ENCODE measurements at places on chromosomes 4 and X.
A peak's percentile ranks its signal among the peaks of the same experiment; 100 is the strongest.

- DNase-seq = no peak
Measured at GRCh38 chrX:26914232-26914631, 548.9 kb downstream of the PPP4R3C start.

GRCh38 chr4:72430050-72430449 is 139.0 kb downstream of the ADAMTS3 start:
- no peak for DNase-seq

- no peak for DNase-seq
Measured at GRCh38 chrX:153610836-153611213, 11.9 kb upstream of the CCNQ start.

- DNase-seq = no peak
Measured at GRCh38 chr4:71570492-71570891, 213.4 kb downstream of the GC start.

GRCh38 chr4:147479786-147480185 is 1.1 kb upstream of the EDNRA start:
- DNase-seq = no peak

DNA sequence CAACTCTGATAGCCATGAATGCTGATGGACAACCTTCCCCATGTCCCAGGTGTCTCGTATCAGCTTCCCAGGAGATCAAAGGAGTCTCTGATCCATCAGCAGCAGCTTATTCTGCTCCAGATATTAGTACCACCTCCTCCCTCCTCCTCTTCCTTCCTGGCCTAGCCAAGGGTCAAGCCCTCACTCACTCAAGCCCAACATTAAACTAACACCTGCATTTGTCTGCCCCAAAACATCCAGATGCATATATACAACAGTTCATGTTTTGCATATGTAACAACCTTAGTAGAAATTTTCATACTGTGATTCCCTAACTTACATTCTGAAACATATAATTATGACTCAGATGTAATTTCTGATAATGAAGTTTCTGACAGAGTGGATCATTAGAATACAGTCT is 29.9 kb downstream of the BCLAF3 start:
- DNase-seq = no peak

- no peak for DNase-seq
Measured at GRCh38 chrX:29841750-29842149, 373.6 kb upstream of the MAGEB2 start.

DNA sequence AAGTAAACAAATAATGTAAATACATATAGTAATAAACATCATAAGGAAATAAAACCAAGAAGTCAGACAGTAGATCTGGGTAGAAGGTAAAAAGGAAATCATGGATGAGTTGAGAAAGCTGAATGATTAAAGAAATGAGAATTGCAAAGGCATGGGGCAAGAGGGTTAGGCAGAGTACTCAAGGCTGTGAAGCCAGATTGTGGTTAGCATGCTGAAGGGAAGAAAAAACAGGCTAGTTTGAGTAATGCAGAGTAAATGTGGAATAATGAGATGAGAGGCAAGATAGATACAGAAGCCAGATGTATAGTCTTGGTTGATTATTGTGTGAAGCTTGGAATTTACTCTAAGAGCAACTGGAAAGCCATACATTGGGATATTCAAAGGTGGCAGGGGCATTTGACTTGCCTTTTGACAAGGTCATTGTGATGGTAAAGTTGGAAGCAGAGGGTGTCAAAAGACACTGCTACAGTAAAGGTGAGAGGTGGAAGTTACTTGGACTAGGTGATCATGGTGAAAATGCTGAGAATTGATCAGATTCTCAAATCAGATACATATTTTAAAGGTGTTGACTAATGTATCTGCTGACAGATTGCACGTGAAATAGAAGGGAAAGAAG is 307.0 kb downstream of the FSTL5 start:
- no peak for DNase-seq

GRCh38 chrX:13386092-13386491 is 66.2 kb upstream of the ATXN3L start:
- DNase-seq = no peak

DNA sequence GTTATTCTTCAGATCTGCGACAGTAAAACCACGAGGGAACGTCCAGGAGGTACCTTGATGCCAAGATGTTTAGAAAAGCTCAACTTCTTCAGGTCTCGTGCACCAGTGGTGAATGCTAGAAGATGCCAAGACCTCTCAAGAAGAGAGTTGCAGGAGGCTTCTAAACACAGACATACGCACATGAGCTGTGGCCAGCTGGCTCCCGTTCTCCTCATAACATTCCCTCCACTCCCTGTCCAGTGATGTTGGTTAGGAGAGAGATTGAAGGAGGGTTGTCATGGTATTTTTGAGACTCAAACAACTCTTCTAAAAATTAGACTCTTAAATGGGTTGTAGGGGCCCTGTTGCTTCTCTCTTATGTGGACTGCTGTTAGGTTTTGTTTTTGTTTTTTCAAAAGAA is 184.3 kb downstream of the QDPR start:
- DNase-seq = no peak

DNA sequence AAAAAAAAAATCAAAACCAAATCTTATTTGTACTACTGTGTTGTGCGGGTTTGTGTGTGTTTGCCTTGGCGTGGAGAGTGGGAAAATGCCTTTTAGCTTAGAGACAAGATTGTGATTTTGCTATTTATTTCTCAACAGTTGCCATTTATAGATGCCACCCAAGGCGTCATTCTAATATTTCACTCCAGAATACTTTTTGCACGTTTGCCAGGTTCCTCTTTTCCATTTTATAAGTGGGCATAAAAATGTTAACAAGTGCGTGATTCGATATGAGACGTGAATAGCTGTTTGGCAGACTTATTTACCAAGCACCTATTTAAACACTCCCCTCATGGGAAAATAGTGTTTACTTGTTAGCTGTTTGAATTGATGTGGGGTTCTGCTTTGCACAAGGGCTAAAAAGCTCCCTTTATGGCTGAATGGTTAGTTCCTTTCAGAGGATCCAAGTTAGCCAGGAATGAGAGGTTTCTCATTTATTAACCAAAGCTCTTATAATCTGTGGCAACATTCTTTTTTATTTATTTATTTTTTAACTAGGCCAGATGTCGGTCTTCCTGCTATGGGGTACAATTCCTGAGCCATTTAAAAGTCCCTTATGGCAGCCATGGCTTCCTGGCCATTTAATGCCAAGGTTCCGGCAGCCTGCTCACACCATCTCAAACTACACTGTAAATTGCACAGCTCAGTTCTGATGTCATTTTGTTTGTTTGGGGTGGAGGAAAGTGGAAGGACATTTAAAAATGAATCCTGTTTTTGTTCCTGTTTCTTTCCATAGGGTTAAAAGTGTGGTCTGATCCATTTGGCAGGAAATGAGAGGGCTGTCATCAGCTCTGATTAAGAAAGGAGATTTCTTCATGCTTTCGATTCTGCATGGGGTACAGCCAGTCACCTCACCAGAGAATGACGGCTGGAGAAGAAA is 14.6 kb downstream of the SMIM20 start:
- DNase-seq = peak; percentile 67

DNA sequence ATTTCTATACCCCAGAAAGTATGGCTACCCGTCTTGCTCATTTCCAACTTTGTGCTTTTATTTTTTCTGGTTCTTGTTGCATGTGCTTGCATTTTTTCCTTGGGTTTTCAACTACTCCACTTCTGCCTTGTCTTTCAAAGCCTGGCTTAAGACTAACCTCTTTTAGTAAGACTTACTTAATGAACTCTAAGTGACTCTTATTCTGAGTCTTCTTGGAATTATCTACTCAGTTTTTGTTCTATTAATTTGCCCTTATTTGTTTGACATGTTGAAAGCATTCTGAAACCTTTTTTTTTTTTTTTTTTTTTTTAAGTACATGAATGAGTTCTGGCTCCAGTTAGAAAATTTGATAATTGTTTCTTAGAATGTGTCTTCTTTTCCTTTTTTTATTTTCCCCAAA is 74.8 kb downstream of the SLIT2 start:
- DNase-seq = no peak

DNA sequence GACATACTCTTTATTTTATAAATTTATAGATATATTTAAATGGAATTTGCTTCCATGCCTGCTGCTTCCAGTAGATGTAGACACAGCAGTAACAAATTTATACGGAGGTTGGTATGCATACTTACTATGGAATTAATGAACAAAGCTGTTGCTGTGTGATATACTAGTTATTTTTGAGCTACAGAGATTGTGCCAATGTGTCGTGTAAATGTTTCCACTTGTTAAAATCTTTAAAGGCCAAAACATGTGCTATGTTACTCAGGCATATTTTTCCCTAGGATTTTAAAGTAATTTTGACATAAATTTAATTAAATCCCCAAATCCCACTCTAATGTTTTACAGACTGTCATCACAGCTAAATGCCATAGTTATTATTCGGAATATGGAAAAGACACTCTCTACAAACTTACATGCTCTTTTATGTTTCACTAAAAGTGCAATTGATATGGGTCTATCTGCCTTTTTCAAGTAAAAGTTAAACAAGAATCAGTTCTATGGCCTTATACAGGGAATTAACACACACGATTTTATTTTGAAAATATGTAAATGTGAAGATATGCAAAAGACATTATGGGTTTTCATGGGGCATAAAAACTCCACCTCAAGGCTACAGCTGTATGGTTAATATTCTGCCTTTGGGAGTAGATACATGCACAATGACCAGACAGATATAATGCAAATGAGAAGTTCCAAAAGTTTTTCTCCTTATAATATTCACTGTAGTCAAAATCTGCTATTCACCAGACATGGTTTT is 256.8 kb downstream of the FSTL5 start:
- no peak for DNase-seq

DNA sequence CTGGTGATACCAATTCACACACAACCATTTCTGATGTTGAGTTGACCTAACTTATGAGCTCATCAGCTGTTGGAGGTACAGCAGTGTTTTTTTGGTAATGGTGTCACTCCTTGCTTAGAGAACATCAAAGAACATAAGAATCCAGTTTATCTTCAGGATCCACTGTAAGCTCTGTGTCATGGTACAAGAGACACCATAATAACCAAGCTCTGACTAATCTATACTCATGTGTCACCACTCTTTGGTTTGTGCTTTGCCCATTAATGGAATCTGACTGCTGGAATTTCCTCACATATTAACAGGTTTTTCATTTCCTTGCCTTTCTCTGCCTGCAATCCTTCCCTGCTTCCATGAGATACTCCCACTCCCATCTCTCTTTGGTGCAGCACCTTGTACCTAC is 735.1 kb upstream of the LCORL start:
- no peak for DNase-seq

DNA sequence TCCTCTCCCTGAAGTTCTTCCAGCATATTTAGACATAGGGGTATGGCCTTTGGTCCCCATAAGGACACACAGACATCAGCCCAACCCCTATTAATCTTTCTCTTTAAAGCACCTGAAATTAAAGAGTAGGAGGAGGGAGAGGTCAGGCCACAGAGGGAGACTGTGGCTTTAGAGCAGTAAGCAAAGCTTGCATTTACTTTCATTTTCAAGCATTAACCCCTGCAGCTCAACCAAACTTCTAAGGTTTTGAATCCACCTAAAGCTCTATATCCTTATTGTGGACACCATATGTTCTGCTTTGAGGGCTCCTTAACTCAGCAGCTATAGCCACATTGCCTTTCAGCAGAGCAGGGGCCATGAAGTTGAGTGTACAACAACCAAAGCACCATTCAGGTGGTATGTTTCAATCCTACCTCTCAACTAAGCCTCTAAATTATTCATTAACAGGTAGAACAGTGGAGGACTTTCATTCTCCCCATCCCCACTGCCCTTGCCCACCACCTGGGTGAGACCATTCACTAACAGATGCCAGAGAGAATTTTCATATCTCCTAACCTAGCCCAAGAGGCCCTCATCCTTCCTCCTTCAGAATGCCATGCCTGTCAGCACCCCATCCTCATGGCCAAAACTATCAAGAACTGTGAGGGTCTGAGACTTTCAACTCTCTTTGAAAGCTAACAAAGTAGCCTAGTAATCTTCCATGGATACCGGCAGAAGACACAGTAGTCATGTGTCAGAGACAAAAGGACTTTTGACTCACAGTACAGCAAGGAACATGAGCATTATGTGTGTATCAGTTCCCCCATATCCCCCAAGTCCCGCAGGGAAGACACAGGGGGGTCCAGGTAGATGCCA is 20.8 kb downstream of the LIN54 start:
- no peak for DNase-seq

- DNase-seq = no peak
Measured at GRCh38 chr4:85409251-85409650, 65.7 kb upstream of the ARHGAP24 start.

GRCh38 chr4:161920304-161921052 is 243.3 kb downstream of the FSTL5 start:
- DNase-seq = no peak

GRCh38 chr4:40305328-40306170 is 29.6 kb upstream of the CHRNA9 start:
- no peak for DNase-seq

DNA sequence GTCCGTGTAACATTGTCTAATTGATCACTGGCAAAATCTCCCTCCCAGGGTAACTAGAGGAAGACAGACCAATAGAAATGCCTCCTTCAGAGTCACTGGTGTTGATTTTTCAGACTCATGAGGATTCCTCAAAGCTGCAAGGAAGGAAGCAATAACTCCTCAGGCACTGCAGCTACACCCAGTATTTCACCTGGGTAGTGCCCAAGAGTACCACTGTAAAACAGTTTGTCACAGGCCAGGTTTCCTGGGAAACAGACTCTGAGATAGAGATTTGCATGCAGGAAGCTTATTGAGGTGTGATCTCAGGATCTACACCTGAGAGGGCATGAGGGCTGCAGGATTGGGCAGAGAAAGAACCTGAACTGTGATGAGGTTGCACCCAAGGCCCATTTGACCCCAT is 240.7 kb upstream of the ATP6AP2 start:
- DNase-seq = no peak

DNA sequence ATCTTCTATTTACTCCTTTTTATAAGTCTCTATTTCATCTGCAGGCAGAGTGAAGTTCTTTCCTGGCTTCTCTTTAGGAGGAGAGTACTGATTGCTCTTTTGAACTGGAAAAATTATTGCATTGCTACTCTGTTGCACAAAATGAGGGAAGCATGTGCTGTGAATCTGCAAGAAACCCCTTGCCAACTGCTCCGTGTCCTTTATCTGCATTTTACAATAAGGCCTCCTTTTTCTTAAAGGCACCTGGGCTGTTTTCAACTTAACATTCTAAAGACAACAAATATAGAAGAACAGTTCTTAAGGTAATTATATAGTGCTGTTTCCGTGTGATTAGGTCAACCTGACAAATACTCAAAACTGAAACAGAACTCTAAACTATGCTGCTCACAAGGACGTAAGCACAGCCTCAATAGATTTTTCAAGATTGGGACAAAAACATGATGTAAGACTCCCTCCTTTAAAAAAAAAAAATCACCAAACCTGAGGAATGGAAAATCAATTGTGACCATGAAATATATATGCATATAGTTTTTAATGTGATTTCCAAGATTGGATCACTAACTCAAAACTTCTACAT is 716.6 kb upstream of the INTU start:
- DNase-seq = no peak

DNA sequence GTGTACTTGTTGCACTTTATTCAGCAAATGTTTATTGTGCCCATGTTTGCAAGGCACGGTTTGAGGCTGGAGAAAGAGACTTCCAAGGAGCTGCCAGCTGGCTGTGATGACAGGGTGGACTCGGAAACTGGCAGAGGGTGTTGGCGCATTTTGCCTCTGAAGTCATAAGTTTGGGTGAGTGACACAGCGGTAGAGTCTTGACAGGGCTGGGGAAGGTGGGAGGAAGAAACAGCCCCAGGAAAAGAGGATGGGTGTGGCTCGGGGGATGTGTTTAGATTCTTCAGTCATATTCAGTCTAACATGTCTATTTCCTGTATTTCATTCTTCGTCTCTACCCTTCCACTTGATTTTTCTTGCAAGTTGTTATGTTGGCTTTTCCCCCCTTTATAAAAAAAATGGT is 77.0 kb upstream of the STOX2 start:
- DNase-seq = no peak
